CD4-positive, alpha-beta T cell treated with Interleukin-4 for 1 hour (primary cell): ENCODE measurements at places on chromosomes 7 and 10.

DNA sequence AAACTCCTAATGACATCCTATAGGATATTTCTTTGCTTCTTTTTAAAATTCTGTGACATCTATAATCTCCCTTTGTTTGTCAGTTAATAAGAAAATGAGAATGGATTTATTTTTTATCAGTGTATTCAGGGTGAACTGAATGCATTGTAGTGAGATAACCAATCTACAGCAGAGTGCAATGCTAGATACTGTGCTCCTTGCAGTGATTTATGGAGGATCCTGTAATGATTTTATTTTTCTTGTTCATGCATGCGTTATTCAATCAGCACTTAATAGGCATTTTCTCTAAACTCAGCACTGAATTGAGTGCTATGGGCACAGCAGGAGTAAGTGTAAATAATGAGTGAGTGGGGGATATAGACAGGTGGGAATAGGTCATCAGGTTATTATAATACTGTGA is 253.9 kb downstream of the CDK14 start:
- no peak for DNase-seq

DNA sequence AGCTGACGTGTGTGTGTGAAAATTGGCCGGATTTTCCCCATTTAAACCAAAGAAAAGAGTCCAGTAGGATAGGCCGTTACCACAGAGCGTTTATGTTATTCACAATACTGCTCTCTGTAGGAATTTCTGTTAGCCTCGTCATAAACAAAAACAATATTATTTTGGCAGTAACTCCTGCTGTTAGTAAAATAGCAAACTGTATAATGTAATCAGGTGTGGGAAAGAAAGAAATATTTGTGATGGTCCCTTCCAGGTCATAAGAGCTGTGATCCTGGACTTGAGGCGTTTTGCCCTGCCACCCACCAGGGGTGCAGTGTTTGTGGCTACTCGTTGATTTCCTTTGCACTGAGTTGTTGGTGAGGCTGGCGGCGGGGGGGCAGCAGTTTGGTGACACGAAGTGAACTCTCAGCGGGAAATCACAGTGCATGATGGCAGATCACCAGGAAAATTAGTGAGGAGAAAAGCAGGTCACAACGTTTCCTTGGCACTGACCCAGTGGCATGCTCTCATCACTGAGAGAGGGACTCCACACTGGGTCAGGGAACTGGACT is 2.8 kb downstream of the EEPD1 start:
- no peak for DNase-seq

- no peak for DNase-seq
Observed at GRCh38 chr7:70036695-70037094, 438.4 kb downstream of the AUTS2 start.

GRCh38 chr7:124536156-124536762 is 229.3 kb downstream of the GPR37 start:
- no peak for DNase-seq

DNA sequence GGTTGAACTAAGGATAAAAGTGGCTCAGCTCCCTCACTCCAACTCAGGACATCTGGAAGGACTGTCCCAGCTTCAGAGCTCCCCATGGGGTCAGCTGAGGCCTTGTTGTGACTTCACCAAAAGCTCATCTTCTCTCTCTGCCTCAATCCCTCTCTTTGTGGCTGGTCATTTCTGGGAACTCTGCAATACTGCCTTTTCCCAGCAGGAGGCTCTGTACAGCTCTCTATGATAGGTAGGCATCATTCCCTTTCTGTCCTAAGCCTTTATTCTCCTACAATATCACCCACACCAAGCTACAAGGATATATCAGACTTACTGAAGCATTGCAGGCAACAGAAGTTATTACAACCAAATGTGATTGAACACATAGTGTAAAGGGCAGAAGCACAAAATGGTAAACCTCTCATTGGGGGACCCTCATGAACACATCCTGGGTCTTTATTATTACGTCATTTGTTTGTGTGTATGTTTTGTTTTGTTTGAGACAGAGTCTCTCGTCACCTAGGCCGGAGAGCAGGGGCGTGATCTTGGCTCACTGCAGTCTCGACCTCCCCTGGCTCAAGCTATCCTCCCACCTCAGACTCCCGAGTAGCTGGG is 36.7 kb upstream of the PRPS1L1 start:
- no peak for DNase-seq

- no peak for DNase-seq
Observed at GRCh38 chr10:62502995-62503613, 128.9 kb downstream of the ZNF365 start.

DNA sequence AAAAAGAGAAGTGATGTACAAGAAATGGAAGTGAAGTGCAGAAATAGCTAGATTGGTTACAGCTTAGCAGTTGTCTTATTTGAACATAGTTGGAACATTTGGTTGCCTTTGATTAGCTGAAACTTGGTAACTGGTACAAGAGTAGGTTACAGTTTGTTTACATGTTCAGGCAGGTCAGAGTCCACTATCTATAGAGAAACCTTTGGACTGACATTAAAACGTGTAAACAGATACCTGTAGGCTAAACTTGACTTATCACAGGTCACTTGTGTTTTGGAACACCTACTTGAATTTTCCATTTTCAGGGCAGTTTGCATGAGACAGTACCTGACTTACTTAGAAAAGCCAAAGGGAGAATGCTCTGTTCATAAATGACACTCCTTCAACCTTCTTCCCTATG is 28.5 kb upstream of the CYP2C8 start:
- DNase-seq: no peak
